Adrenal gland (tissue), 19 donors: ENCODE measurements at places on chromosomes 11 and 22. TPM values are rescaled to one million over a fixed set of nuclear protein-coding genes. Genes with fewer than 3 reads are reported as not detected.
A peak's percentile ranks its signal among the peaks of the same experiment; 100 is the strongest.

- no peak for DNase-seq
These were observed 1.8 kb downstream of the PANX1 start for GRCh38 chr11:94130298-94131046.

- no peak for DNase-seq
These were observed 785 bp downstream of the OTUB1 start for GRCh38 chr11:63986932-63987513.

GRCh38 chr11:68990995-68991780 is 10.4 kb upstream of the MRGPRD start:
- DNase-seq = peak; percentile 38

DNA sequence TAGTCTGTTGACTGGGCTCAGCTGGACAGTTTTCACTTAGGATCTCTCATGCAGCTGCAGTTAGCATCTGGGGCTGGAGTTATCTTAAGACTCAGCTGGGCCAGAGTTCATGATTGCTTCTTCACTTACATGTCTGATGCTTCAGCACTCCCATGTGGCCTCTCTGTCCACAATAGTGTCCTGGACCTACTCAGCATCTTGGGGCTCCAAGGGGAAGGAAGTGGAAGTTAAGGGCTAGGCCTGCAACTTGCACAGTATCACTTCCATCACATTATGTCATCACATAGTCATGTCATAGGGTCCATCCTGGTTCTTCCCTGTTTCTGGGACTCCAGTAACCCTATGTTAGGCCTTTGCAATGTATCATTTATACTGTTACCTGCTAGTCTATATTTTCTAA is 115.9 kb downstream of the C11orf65 start:
- DNase-seq = no peak

GRCh38 chr11:69101115-69101791 is 52.5 kb downstream of the TPCN2 start:
- DNase-seq = peak; percentile 82

DNA sequence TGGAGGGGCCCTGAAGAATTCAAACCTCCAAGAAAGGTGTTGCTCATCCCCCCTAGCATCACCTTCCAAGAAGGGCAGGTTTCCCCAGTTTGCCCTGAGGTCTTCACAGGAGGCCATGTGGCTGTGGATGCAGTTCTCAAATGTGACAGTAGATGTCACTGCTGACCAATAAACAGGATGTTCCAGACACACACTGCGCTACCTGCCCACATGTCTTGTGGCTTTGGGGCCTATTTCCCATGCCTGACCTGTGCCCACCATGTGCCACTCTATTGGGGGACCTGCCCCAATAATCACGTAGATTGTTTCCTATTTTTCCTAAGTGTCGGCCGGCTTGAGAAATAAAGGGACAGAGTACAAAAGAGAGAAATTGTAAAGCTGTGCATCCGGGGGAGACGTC is 4.5 kb downstream of the GSTT2 start:
- DNase-seq = no peak

GRCh38 chr11:10725907-10726253 is 25.2 kb upstream of the CTR9 start:
- no peak for DNase-seq

GRCh38 chr22:17201285-17201945 is 17.8 kb downstream of the ADA2 start:
- no peak for DNase-seq

DNA sequence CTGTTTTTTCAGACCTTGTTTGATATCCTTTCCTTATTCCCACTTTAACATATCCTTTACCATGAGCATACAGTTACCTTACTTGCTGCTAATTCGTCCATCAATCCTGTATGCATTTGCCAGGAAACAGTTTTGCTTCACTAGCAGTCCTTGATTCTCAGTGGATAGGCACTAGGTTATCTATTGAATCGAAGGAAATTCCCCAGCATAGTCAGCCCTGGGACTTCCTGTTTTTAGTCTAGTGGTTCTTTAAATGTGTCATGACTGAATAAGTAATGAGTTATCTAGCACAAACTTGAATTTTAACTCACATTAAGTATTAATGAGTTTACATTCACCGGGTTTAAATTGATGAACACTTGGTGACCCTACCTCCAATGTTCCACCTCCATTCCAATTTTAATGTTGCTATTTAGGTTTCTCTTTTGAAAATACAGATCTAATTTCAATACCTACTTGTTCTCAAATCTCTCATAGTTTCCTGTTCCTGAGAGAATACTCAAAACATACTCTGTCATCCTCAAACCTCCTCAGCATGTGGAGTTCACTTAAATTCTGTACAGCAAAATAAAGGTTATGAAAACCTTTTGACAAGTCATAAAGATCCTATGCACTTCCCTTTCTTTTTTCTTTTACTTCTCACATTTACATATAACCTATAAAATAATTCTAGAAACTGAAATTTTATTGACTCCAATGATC is 1375.1 kb upstream of the TENM4 start:
- DNase-seq = no peak

Gene ZNHIT2
- 27.1 TPM for total RNA-seq

Gene CNIH2
- total RNA-seq = 5.0 TPM

Gene ANO3
- total RNA-seq = 0.79 TPM

Gene GAS2L1
- total RNA-seq = 38.7 TPM

Gene ASRGL1
- 17.2 TPM for total RNA-seq

Gene OR52I2
- total RNA-seq = not detected

Gene FXYD6
- total RNA-seq = 73.5 TPM

Gene PRR14L
- 26.2 TPM for total RNA-seq

Gene DENND5A
- total RNA-seq = 70.2 TPM

Gene MS4A6A
- 204 TPM for total RNA-seq
